ENCODE measurements at places on chromosomes 6 and 20. TPM values are rescaled to one million over a fixed set of nuclear protein-coding genes. Genes with fewer than 3 reads are reported as not detected.

DNA sequence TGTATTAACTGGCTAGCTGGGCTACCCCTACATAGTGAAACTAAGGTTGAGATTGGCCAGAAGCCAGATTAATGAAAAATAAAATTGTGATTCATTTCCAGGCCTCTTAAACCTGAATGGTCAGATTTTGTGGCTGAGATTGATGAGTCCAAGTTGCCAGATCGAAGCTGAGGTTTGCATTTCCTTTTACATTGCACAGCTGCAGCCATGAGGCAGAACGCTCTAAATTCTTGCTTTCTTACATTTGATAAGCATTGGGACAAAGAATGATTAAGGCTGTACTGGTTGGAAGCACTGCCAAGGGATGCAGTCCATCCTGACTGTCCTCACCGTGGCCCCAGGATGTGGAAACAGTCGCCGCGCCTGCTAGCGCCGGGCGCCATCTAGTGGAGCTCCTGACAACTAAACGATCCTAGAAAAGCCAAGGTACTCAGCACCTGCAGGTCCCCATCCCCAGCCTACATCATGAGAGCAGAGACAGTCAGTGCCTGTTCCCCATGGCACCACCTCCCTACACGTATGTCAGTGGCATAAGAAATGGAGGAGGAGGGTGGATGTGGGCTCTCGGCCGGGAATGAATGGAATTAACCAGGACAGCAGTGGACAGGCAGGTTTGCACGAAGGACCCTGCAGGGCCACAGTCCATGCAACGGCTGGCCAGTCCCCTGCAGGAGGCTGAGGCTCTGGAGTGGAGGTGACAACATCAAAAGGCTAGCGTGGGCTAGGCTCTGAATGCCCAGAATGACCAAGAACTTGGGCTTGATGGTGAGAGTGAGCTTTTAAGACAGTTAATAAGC is 19.0 kb downstream of the PXDC1 start:
- DNase-seq, result peak; percentile 54

- no peak for DNase-seq
Measured at GRCh38 chr6:152261179-152261578, 376.0 kb downstream of the SYNE1 start.

GRCh38 chr6:30752157-30752927 is 8.0 kb upstream of the IER3 start:
- peak; percentile 95 for DNase-seq

- DNase-seq, result no peak
Measured at GRCh38 chr6:25431975-25432307, 152.8 kb downstream of the CARMIL1 start.

GRCh38 chr6:77834591-77834996 is 181.8 kb downstream of the MEI4 start:
- no peak for DNase-seq

DNA sequence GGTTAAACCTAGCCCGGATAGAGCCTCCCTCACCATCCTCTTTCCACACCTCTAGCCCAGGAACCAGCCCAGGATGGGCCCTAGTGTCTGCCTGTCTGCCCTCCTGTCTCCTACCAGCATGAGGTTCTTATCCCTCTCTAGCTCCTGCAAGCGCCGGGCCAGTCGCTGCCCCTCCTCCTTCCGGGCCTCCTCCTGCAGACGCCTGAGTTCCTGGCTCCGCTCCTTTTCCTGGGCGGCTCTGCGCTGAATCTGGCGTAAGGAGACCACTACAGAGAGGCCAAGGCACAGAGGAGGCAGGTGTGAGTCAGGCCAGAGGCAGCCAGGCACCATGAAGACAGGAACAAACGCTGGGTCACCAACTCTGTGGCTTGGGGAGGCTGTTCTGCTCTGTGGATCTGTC is 4.3 kb upstream of the PSORS1C2 start:
- no peak for DNase-seq

GRCh38 chr6:33132081-33132524 is 56.3 kb downstream of the HLA-DPB1 start:
- DNase-seq, result no peak

- no peak for DNase-seq
Measured at GRCh38 chr6:104460738-104461483, 398.8 kb downstream of the HACE1 start.

DNA sequence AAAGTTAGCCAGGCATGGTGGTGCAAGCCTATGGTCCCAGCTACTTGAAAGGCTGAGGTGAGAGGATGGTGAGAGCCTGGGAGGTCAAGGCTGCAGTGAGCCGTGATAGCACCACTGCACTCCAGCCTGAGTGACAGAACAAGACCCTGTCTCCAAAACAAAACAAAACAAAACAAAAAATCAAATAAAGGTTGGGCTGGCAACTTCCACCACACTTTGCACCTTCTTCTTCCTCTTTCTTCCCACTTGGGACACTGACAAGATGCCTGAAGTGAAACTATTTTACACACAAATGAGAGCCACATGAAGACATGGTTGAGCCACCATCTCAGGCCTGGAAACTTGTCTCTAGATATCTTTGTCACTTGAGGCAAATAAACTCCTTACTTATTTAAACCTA is 53.8 kb upstream of the CCDC28A start:
- DNase-seq, result no peak

- no peak for DNase-seq
Measured at GRCh38 chr20:25697132-25697446, 436 bp upstream of the ZNF337 start.

DNA sequence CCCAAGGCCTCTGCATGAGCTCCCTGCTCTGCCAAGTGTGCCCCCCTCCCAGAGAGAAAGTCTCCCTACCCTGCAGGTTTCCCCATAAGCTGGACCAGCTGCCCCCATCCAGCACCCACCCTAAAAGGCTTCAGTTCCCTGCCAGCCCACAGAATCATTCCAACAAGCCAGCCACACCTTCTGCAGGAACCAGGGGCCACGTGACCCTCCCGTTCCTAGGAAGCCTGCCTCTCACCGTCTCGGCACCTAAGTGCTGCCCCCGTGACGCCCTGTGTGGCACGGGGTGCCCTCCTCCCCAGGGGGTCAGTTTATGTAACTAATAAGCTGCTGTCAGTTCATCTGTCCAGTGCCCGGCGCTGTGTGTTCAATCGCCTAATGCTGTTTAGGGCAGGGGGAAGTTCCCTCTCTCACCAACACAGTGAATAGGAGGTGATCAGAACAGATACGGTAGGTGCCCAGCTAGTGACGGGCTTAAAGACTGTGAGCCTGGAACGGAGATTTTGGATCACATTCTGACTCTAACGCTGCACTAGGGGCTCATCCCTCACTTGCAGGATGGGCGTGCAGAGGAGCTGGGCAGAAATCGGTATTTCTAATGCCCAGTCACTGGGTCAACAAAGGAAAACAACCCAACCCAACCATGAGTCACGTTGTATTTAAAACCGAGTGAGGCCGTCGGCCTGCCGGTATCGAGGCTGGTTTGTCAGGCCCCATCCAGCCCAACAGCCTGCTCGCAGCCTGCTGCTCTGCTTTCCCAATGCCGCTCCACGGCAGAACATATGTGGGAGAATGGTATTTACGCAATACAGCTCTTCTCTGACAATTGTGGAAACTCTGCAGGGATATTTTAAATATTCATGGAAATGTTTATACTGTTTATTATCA is 56.0 kb downstream of the RAMACL start:
- peak; percentile 53 for DNase-seq

The DDX43 gene
- total RNA-seq, result not detected

The SMOC2 gene
- not detected for total RNA-seq

The PPP1R14C gene
- total RNA-seq, result not detected

The C20orf144 gene
- not detected for total RNA-seq

The FKBP1C gene
- total RNA-seq, result 0.47 TPM

The DOK5 gene
- total RNA-seq, result not detected

The CFAP206 gene
- total RNA-seq, result 0.26 TPM

All from NCI-H460 (cell line).